ENCODE measurements at places on chromosomes 4 and X.

DNA sequence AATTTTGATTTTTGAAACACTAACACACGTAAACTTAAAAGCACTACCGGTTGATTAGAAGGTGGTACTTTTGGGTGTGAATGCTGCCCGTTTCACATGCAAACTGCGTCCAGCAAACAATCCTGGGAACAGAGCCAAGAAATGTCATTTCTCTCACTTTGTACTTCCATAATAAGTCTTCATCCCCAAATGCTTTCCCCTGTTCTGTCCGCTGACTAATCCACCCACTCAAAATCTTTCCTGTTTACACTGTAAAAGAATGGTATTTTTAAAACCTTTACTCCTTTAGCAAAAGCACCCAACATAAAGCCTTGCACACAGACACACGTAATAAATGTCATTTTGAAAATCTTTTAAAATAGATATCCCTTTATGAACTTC lies 39.1 kb upstream of the PDLIM5 start:
- no peak for DNase-seq

- no peak for DNase-seq
Measured at GRCh38 chr4:156620786-156621185, 350.8 kb downstream of the PDGFC start.

GRCh38 chr4:37725718-37726117 lies 39.5 kb upstream of the RELL1 start:
- no peak for DNase-seq

GRCh38 chrX:9279234-9279544 lies 185.7 kb upstream of the TBL1X start:
- DNase-seq: no peak

DNA sequence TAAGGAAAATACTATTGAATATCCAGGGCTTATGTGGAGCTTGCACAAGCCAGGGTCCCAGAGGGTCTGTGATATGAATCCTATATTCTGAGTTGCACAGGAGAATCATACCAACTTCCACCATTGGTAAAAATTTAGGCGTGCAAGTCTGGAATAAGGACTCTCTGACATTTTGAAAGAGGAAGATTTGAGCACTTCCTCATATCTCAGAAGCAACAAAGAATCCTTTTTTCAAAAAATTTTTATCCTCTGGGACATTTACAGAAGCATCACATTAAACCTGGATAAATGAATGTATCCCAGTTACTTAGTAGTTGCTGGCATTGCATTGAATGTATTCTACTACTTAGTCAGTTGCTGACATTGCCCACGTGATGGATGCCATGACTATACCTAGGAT lies 24.2 kb upstream of the CAMK2D start:
- DNase-seq: no peak

- DNase-seq: no peak
Measured at GRCh38 chr4:113116414-113117357, 67.2 kb downstream of the ANK2 start.

GRCh38 chr4:53497487-53498244 lies 93.6 kb downstream of the LNX1 start:
- no peak for DNase-seq

DNA sequence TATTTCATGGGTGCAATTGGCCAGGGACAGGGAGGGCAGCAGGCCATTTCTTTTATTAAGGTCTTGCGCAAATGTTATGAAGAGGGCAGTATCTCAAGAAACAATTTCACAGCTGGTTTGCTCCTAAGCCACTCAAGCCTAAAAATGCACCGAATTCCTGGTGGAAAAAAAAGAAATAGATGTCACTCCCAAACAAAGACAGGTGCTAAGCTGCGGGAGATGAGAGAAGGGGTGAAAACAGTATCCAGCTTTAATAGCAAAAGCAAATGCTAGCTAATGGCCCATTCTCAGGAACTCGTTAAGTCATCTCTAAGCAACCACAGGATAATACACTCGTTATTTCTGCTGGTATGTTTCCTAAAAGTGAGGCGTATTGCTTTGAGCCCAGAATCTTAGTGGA lies 116.4 kb downstream of the ARX start:
- DNase-seq: no peak

- DNase-seq: no peak
Measured at GRCh38 chrX:12307961-12308360, 169.7 kb downstream of the FRMPD4 start.

DNA sequence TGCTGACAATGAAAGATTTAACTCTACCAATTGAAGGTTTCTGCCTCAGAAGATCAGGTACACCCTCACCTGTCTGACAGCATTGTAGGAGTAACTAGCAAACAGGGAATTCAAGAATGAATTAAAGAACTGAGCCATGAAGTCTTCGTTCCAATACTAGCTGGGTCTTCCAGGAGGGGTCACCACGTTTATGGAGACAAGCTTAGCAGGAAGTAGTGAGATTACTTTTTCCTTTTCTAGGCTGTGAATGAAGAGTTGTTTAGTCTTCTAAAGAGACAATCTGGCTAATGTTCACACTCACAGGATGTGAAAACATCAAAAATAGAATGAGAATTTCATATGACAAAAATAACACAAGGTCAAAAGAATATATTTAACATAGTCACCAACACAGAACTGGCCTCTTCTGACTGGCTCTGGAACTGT lies 54.9 kb downstream of the REELD1 start:
- DNase-seq: no peak

GRCh38 chr4:89904524-89904923 lies 9.9 kb downstream of the MMRN1 start:
- DNase-seq: no peak

- no peak for DNase-seq
Measured at GRCh38 chr4:1635464-1635863, 48.6 kb downstream of the FAM53A start.

DNA sequence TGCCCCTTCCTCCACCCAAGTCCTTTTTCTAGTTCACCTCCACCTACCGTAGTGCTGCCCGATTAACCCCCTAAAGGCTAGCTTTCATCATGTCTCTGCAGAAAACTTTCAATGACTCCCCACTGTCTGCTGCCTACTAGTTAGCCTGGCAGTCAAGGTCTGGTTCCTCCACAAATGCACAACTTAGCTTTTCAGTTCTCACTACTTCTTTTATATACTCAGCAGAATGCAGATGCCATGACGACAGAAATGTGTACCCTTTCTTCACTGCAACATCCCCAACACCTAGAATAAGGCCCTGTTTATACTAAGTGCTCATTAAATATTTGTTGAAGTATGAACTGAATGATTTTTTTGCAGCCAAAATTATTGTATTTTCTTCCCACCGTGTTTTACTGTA lies 30.9 kb upstream of the RASGEF1B start:
- no peak for DNase-seq

GRCh38 chr4:163747886-163748285 lies 253.4 kb downstream of the TMA16 start:
- no peak for DNase-seq

DNA sequence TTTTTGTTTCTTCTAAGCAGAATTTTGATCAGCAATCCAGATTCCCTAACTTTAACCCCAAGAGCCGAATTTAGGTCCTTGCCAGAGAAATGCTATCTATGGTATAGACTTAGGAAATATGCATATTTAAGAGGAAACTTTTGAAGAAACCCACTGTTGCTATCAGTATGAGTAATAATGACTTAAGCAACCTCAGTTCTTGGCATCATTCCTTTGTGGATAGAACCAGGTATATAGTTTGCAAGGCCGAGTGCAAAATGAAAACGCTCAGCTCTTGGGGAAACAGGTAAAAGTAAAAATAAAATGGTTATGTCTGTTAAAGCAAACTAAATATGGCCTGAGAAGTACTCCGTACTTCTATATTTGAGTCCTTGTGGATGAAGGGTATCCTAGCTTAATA lies 78.1 kb downstream of the ARSF start:
- no peak for DNase-seq

- DNase-seq: no peak
Measured at GRCh38 chrX:97315939-97316338, 432.2 kb downstream of the RPA4 start.

DNA sequence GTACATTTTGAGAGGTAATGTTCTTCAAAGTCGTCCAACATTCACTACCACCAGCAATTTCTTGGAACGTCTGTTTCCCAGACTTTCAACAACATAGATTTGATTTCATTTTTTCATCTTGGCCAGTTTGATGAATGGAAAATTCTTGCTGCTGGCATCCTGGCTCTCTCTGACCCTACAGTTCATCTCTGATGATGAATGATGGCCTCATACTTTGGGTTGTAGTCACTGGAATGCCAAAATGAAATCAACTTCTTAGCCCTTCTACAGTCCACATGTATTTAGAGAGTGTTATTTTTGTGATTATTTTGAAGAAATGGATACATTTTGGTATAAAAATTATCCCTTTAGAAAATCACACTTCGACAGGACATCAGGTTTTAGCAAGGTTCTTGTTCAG lies 8.8 kb downstream of the CHST7 start:
- no peak for DNase-seq

- DNase-seq: no peak
Measured at GRCh38 chr4:161555689-161556660, 607.8 kb downstream of the FSTL5 start.

All from stimulated activated CD4-positive, alpha-beta T cell treated with anti-CD3 and anti-CD28 coated beads, Interleukin-1b, Interleukin-23, amount 100 ng/mL, for 4 hours (primary cell).